Activated CD4-positive, CD25-positive, alpha-beta regulatory T cell treated with anti-CD3 and anti-CD28 coated beads, Interleukin-2, amount 50 U/mL, for 72 hours (primary cell): ENCODE measurements at places on chromosomes 4 and X.

DNA sequence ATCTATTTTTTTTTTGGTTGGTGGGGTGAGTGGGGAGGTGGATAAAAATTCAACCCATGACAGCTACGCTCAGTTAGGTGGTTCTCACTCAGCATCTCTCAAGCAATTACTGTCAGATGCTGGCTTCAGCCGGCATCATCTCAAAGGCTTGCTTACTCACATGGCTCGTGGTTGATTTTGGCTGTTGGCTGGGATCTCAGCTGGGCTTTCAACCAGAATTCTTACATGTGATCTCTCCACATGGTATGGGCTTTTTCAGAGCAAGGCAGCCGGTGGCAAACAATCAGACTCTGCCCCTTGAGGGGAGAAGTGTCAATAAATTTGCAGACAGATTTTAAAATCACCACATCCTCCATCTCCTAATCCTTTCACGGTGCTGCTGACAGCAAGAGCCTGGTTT, 47.2 kb downstream of the SLC34A2 start:
- no peak for DNase-seq

DNA sequence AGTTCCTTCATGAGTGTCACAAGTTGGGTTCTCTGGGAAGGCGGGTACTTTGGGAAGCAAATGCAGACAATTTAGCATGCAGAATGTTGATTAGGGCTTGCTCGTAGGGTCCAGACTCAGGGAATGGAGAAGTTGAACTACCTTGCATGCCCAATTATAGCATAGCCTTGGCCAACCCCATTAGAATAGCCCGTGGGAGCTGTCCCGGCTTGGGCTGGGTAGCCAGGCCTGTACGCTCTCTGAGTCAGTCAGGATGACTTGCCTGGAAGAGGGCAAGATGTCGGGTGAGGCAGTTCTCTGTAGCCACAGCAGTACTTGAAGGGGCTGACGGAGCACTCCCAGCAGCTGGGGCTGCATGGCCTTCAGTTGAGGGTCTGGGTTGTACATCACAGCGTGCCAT, 19.5 kb downstream of the KIAA0232 start:
- no peak for DNase-seq

- no peak for DNase-seq
Observed at GRCh38 chrX:39065051-39065871, 264.0 kb downstream of the MID1IP1 start.

DNA sequence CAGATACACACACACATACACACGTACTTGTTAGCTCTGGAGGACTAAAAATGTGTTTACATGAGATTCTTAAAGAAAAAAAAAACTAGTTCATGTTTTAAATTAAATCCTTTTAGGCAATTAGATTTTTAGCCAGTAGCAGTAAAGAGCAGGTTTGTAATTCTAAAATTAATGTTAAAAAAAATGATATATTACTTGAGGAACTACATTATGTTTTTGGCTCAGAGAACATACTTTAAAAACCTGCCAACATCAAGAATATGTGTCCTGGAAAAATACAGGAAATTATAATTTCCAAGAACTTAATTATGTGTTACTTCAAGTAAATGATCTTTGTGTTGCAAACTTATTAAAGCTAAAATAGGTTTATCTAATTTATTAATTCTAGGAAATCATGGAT, 594.3 kb upstream of the PCDH7 start:
- DNase-seq = no peak

GRCh38 chr4:1766106-1767060, 26.7 kb upstream of the FGFR3 start:
- no peak for DNase-seq

- peak; percentile 34 for DNase-seq
Observed at GRCh38 chrX:53831662-53832635, 145.4 kb upstream of the HUWE1 start.

DNA sequence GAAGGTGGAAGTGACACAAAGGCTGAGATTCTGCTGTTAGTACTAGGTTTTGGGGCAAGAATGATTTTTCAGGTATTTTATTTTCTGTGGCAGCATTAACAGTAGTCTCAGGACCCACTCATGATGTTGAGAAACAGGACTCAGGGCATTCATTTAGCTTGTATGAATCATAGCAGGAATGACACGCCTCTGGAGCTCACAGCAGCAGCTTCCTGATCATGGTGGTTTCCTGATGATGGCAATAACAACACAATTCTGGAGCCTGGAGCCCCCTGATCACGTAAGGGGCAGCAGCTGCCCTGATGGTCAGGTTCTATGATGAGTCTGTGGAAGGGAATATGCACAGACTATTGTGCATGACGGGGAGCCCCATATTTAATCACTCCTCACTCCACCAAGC, 47.0 kb downstream of the TASL start:
- DNase-seq = no peak

- DNase-seq = no peak
Observed at GRCh38 chr4:10416441-10416840, 40.8 kb downstream of the ZNF518B start.

GRCh38 chrX:51975360-51975759, 81.9 kb downstream of the MAGED1 start:
- DNase-seq = no peak

- DNase-seq = no peak
Observed at GRCh38 chrX:17632942-17633341, 104.4 kb upstream of the SCML1 start.

DNA sequence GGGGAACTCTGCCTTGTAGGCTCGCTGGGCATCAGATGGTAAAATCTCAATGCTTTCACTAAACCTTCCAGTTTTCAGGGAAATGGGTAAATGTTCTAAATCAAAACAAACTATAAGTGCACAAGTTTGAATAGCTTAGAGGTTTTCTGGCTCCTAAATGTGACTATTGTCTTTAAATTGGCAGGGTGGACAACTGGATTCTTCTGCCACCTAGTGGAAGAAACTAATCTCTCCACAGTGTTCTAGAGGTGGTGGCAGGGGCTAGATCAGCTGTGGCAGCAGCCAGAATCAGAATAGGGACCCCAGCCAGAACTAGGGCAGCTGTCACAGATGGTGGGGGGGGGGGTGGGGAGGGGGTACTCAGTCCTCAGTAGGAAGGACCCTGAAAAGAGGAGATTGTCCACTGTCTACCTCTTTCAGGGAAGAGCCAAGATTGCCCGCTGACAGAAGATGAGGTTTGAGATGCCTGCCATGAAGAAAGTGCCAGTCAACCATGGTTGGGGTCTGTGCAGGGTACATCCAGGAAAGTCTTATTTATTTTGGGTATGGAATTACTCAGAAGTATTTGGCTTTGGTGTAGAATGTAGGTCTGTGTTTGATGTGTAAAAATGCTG, 201.4 kb downstream of the CCNG2 start:
- DNase-seq = no peak

- no peak for DNase-seq
Observed at GRCh38 chrX:17860179-17860780, 818 bp downstream of the RAI2 start.

GRCh38 chr4:108849611-108850168, 86.8 kb upstream of the ETNPPL start:
- no peak for DNase-seq

DNA sequence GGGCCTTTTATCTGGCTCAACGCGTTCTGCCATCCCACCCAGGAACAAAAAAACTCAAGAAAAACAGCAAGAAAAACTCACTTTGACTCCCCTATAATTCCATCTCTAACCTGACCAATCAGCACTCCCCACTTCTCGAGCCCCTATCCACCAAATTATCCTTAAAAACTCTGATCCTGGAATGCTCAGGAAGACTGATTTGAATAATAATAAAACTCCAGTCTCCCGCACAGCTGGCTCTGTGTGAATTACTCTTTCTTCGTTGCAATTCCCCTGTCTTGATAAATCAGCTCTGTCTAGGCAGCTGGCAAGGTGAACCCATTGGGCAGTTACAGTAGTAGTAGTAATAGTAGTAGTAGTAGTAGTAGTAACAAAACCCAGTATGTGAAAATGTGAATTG, 165.7 kb upstream of the CASK start:
- no peak for DNase-seq

GRCh38 chrX:31499109-31499508, 427.3 kb upstream of the FTHL17 start:
- no peak for DNase-seq

DNA sequence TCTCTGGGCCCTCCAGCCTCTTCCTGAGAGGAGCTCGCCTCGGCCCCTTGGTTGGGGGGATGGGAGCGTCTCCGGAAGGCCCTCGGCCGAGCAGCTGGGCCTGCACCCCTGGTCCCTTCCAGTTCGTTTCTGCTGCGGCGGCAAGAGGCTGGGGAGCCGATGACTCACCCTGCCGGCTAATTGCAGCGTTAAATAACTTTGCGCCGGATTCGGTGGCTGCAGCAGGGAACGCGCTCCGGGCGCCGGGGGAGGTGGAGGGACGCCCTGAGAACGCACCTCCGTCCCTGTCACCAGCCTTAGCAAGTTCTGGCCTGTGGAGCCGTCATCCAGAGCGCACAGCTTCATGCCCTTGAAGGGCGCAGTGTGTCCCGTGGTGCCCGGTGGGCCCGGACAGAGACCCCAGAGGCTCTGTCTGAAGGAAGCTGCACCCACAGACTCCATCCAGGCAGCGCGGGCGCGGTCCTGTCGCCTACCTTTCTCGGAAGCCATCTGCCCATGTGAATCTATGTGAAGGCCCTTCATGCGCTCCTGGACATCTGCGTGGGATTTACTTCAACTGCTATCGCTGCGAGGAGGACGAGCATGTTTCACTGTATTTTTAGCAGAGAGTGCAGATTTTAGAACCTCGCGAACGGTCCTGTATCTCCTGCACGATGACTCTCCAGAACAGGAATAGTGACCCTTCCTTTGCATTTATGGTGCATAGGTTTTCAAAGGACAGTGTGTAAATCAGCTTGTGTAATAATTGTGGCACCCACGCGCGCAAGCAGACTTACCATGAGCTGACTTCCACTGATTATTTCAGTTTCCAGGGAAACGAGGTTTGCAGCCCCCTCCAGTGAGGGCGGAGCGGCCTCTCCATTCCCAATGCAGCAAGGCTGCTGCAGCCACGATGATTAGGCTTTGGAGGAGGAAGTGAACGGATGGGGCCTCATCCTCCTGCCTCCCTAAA, 1.7 kb upstream of the TMEM271 start:
- DNase-seq = no peak
